ENCODE measurements at places on chromosomes 12 and 14.

DNA sequence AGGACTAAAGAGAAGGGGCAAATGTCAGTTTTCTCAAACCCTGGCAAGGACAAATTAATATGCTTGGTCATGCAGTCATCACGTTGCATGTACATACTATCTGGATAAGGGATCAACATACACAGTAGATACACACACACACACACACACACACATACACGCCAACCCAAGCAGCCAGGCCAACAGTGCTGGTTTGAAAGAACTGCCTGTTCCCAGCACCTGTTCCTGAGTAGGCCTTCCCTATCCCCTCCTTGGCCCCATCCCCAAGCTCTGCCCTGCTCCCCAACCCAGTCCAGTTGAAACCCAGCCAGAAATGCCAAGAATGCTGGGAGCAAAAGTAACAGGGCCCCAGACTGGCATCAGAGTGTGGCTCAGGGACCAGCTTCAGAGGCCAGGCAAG is 4.4 kb downstream of the ITGA7 start:
- DNase-seq: peak; percentile 36

GRCh38 chr12:94649349-94650142 is 811 bp downstream of the TMCC3 start:
- peak; percentile 15 for DNase-seq

- DNase-seq: no peak
Measured at GRCh38 chr14:60662982-60663381, 13.7 kb upstream of the SIX1 start.

GRCh38 chr14:67942080-67942710 is 122.6 kb downstream of the RAD51B start:
- DNase-seq: no peak

- DNase-seq: no peak
Measured at GRCh38 chr12:40240779-40241178, 16.0 kb downstream of the LRRK2 start.
